Cerebellum (tissue), 4 donors: ENCODE measurements at places on chromosomes 11 and 22. TPM values are rescaled to one million over a fixed set of nuclear protein-coding genes. Genes with fewer than 3 reads are reported as not detected.

The PDGFD gene
- 4.8 TPM for total RNA-seq

The EMID1 gene
- total RNA-seq: 8.0 TPM

The SLC15A3 gene
- total RNA-seq: 3.3 TPM

The TP53I11 gene
- 14.4 TPM for total RNA-seq

The POLD3 gene
- 20.8 TPM for total RNA-seq

The OR2AG1 gene
- total RNA-seq: not detected

The SPDYC gene
- total RNA-seq: not detected

The SAA1 gene
- not detected for total RNA-seq

The C11orf42 gene
- total RNA-seq: not detected

The APOBEC3B gene
- not detected for total RNA-seq

The TUB gene
- 76.3 TPM for total RNA-seq

The CHADL gene
- total RNA-seq: 2.4 TPM

The CALCA gene
- total RNA-seq: 3.1 TPM

The SERHL2 gene
- 2.6 TPM for total RNA-seq

The PHF5A gene
- 31.0 TPM for total RNA-seq
